ENCODE measurements at places on chromosomes 5 and 9. TPM values are rescaled to one million over a fixed set of nuclear protein-coding genes. Genes with fewer than 3 reads are reported as not detected.

SNX24 gene
- total RNA-seq: 15.2 TPM

PCDHA9 gene
- total RNA-seq: 0.23 TPM

OSMR gene
- total RNA-seq: 48.6 TPM

GGTA1 gene
- total RNA-seq: 18.7 TPM

RELL2 gene
- 1.7 TPM for total RNA-seq

TRPM3 gene
- total RNA-seq: not detected

- no peak for DNase-seq
Measured at GRCh38 chr9:37798677-37799076, 1.9 kb upstream of the DCAF10 start.

GRCh38 chr5:11105696-11106095 is 344.7 kb upstream of the DAP start:
- no peak for DNase-seq

DNA sequence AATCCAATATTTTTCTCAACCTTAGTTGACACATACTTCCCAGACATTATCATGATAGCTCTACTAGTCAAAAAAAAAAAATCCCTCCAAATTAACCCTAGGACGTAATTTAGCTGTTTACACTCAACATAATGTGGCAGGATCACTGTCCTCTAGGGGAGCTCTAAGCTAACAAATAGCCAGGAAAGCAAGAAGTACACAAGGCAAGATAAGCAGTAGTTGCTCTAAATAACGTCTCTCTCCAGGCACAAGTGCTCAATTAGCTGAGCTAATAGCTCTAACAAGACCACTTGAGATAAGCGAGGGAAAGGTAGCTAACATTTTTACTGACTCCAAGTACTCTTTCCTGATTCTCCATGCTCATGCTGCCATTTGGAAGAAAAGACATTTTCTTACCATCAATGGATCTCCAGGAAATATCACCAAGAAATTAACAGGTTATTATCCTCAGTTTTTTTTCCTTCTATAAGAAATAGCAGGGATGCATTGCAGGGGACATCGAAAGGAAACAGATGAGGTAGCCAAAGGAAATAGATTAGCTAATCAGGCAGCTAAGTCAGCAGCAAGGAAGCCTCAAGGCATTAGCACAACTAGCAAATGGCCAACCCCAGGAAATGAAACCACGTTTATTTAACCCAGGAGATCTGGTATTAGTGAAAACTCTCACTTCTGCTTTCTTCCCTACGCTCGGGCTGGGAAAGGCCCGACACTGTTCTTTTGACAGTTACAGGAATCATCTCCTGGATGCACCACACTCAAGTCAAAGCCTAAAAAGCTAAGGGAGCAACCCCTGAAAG is 614.1 kb downstream of the PTPRD start:
- DNase-seq: no peak

DNA sequence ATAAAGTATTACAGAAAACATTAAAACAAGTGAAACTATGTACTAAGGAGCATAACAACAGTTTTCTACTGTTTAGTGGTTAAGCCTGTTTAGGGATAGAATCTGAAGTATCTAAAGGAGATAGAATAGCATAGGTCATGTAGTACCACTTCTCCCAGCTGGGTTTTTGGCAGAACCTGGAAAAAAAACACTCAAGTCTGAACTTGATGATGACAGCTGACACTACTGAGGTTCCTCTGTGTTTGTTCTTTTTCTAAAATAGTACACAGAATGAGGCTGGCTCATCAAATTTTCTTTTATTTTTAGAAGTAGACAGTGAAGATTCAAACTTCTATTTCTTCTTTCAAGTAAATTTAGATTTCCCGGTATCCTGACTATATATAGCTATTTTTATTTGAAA is 203.8 kb upstream of the ACO1 start:
- DNase-seq: no peak

- DNase-seq: no peak
Measured at GRCh38 chr9:18580151-18580550, 106.2 kb downstream of the ADAMTSL1 start.

GRCh38 chr5:6408627-6409446 is 30.5 kb upstream of the MED10 start:
- DNase-seq: no peak

DNA sequence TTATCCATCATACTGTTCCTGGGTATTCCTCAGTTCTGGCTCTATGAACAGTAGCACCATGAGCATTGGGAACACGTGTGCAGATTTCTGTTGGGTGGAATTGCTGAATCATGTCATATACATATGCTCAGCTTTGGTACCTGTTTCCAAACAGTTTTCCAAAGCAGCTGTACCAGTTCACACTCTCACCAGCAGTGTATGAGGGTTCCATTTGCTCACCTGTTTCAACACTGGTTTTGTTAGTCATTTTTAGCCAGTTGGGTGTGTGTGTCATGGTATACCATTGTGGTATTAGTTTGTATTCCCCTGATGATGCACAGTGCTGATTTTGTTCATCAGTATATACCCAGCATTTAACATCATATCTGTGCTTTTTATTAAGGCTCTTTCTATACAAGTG is 56.7 kb upstream of the ECM2 start:
- no peak for DNase-seq

- DNase-seq: no peak
Measured at GRCh38 chr5:133114933-133115310, 63.1 kb downstream of the HSPA4 start.
